ENCODE measurements at places on chromosomes 6 and 20.
A peak's percentile ranks its signal among the peaks of the same experiment; 100 is the strongest.

GRCh38 chr6:134882426-134883038, 67.4 kb downstream of the ALDH8A1 start:
- DNase-seq: peak; percentile 83

DNA sequence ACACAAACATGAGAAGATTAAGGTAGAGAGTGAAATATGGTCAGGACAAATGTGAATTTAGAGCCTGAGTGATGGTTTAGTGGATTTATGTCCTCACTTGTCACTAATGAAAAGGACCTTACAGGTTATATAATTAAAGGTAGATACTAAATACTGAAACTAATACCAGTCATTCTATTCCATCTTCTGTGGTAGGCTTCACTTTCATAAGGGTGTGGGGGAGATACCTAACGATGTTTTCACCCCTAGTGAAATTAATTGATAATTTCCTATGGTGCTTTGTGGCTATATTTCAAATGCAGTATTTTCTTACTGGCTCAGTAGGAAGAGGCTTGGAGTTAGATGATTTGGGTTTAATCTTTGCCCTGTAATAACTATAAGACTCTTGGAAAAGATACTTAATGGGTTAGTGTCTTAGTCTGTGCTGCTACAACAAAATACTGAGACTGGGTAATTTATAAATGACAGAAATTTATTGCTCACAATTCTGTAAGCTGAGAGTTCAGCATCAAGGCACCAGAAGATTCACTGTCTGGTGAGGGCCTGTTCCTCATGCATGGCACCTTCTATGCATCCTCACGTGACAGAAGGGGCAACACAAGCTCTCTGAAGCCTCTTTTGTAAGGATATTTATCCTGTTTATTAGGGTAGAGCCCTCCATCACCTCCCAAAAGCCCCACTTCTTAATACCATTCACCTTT, 21.3 kb downstream of the RNF217 start:
- DNase-seq: no peak

DNA sequence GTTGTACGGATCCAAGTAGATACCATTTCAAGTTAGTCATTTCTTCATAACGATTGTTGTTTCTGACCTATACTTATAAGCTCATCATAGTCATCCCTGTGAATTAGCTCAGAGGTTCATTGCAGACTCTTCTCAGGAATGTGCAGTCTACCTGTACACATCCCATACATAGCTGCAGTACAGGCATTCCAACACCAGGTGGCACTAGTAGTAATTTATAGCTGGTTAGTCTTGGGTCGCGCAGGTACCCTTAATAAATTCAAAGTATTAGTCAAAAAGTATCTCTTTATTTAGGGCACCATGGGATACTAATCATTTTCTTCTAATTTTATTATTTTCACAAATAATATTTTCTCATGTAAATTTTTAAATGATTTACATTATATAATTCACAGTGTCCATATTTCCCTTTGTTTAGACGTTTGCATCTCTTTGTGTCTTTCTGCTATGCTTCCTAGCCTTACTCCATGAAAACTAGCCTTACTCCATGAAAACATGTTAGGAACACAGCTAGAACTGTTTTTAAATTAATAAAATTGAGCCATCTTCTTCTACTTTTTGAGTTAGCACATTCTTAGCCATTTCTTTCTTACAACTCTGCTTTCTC, 128.6 kb upstream of the FAM83B start:
- DNase-seq: peak; percentile 78

DNA sequence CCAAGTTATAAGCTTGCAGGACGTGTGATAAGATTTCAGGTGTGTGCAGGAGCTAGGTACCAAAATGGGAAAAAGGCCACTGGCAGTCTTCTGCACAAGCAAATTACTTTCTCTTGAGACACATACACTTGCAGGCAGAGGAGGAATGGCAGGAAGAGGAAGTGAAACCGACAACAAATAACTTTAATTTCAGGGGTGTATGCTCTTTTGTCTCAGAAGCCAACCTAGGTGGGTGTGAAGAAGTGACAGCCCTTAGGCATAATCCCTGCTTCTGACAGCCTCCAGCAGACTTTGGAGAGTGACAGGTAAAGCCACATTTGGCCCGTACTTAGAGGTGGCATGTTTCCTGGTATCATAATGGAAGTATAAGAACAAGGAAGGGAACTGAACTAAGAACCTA, 118.8 kb upstream of the TRAF3IP2 start:
- DNase-seq: peak; percentile 75

GRCh38 chr20:15375836-15376235, 1038.4 kb upstream of the FLRT3 start:
- DNase-seq: no peak

GRCh38 chr6:155085582-155086257, 90.6 kb downstream of the TIAM2 start:
- DNase-seq: no peak

DNA sequence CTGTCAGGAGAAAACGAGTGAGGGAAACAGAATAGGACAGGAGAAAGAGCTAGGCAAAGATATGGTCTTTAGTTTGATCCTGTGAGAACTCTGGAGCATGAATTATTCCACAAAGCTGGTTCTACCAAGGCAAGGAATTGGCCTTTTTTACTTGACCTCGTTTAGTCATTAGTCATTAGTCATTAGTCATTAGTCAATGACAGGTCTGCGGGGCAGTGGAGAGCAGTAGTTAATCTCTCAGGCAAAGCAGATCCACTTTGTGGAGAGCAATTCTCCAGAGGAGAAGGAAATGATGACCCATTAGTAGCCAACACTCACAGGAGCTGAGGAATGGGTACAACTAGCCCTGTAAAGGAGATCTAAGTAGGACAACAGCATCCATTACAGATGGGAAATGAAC, 22.0 kb upstream of the ABCC10 start:
- no peak for DNase-seq

DNA sequence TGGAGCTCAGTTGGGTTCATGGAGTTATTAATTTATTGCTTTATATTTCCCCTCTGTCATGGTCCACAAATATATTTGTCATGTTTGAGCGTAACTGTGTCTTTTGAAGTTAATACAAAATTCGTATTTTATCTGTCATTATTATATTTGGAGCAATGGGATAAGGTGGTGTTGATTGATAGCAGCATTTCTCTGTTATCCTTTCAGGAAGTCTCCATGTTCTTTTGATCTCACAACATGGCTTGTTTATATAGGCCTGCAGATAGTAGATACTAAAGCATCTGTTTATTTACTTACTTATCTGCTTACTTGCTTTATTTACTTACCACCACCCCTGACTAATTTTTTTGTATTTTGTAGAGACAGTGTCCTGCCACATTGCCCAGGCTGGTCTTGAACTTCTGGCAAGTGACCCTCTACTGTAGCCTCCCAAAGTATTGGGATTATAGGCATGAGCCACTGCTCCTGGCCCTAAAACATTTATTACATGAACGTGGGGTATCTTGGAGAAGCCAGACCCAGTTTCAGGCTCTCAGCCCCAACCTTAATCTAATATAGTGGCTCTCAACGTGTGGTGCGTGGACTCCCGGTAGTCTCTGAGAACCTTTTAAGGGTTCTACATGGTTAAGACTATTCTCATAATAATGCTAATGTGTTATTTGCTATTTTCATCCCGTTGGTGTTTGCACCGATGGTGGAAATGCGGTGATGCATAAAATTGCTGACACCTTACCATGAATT, 104.2 kb downstream of the NCOA3 start:
- DNase-seq: no peak

GRCh38 chr6:159389695-159390094, 220.5 kb downstream of the FNDC1 start:
- DNase-seq: no peak

GRCh38 chr6:49606721-49607390, 29.8 kb downstream of the RHAG start:
- DNase-seq: peak; percentile 75

GRCh38 chr6:41974281-41974825, 32.7 kb upstream of the CCND3 start:
- no peak for DNase-seq

GRCh38 chr6:144305985-144306384, 20.9 kb downstream of the UTRN start:
- DNase-seq: no peak

- DNase-seq: peak; percentile 46
These were observed 8.4 kb upstream of the TGM2 start for GRCh38 chr20:38173237-38174156.

DNA sequence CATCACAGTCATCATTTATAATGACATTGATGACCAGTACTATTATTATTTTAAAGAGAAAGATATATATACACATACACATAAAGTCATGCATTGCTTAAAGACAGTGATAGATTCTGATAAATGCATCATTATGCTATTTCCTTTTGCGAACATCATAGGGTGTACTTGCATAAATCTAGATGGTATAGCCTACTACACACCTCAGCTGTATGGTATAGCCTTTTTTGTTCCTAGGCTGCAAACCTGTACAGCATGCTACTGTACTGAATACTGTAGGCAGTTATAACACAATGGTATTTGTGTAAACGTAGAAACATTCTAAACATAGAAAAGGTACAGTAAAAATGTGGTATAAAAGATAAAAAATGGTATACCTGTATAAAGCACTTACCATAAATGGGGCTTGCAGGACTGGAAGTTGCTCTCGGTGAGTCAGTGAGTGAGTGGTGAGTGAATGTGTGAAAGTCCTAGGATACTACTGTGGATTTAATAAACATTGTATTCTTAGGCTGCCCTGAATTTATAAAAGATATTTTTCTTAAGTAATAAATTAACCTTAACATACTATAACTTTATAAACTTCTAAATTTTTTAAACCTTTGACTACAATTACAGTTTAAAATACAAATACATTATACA, 23.9 kb downstream of the QKI start:
- DNase-seq: no peak

- DNase-seq: no peak
These were observed 19.5 kb upstream of the IER3 start for GRCh38 chr6:30763618-30764489.

DNA sequence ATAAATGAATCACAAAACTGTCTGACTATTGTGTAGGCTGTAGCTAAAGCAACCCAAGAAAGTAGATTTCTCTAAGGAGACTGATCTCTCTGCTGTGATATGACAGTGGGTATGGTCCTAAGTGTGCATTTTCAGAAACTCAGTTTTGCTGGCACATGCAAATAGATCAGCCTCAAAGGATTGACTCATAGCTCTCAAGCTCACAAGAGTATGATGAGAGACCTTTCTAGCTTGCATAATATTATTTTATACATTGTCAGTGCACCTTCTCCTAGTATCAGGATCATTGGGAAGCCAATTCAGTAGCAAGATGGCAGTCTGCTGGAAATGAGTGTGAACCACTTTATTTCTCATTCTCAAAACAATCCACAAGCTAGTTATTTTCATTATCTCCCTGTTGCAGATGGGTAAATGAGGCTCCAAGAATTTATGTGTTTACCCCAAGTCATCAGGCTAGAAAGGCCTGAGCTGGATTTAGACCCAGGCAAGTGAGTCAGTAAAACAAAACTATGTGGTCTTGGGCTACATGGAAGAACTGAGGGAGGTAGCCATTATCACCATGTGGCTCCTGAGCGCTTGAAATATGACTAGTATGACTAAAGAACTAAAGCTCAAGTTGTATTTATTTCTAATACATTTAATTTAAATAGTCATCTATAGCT, 27.9 kb upstream of the PLCB4 start:
- no peak for DNase-seq

DNA sequence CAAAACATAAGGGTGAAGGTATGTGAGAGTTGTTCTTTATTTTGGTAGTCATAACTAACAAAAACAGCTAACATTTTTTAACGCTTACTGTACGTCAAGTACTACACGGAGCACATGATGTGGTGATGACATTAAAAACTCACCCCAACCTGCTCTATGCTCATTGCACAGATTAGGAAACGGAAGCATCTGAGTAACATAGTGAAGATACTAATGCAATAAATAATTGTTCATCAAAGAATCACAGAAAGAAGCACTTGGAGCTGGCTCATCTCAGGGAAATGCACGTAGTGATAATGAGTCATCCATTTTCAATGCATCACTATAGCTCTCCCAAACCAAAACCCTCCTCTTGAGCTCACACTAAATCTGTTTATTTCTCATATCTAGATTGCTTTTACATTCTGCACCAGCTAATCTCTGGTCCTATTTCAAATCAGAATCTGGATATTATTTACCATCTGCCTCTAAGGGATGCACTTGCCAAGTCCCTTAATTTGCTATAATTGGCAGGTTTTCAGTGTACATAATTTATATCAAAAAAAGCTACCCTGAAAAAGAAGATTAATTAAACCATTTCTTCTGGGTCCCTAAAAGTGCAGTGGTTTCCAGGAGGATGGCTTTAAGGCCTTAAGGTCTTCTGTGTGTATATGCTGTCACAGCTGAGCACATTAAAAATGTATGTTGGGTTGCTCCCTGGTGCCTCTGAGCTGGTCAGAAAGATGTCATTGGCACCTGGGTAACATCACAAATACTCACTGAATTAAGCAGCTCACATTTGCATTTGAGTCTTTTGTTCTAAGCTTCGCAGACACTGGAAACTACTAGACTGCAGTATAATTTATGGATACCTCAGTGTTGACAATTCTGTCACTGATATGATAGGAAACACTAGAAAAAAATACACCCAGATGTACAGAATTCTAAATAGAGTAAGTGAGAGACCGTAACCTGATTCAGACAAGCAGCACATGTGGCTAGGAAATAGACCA, 677.4 kb upstream of the CITED2 start:
- DNase-seq: peak; percentile 20
